ENCODE measurements at places on chromosomes 12 and 14.
A peak's percentile ranks its signal among the peaks of the same experiment; 100 is the strongest.

DNA sequence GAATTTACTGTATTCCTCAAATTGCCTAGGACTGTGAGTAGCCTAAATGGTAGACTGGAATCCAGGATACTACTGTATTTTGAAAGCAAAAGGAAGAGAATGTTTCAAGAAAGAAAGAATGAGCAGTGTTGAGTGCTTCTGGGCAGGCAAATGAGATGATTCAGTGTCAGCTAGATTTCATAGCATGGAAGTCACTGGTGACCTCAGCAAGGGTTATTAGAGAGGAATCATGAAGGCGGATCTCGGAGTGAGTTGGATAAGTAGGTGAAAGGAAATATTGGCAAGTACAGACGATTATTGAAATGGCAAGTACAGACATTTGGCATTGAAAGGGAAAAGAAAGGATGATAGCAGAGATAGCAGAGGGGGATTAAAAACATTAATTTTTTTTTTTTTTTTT is 27.1 kb downstream of the VRK1 start:
- DNase-seq = peak; percentile 5

DNA sequence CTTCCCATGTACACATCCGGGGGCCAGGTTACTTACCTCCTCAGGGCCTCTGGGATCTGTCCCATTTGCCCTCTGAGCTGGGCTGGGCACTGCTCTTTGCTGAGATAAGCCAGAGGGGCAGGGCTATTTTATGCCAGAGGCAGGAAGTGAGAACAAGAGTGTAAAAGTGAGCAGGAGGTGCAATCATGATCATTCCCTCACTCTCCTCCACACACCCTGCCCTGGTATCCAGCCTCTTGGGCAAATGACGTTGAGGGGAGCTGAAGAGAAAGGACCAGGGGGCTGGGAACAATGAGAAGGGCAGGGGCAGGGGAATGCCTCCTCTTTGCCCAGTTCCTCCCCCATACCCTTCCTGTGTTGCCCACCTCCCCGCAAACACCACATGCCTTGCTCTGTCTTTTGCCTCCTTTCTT is 4.2 kb downstream of the LPAR5 start:
- no peak for DNase-seq

DNA sequence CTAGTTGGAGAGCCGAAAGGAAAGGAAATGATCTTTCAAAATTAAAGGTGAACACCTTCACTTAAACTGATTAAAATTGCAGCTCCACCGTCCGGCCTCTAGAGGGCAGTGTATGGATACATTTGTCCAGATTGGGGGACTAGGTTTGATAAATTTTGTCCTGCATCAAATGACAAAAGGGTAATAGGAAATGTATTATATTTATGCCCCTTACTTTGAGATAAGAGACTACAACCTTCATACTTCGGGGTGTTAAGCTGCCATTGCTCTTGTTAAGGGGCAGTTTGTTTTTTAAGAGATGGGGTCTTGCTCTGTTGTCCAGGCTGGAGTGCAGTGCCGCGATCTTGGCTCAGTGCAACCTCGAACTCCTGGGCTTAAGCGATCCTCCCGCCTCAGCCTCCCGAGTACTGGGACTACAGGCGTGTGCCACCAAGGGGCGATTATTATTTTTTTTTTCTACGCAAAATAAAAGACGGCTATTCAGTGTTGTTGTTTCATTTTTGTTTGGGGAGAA is 818 bp upstream of the SUOX start:
- DNase-seq = peak; percentile 75

GRCh38 chr12:121326996-121327674 is 25.1 kb downstream of the ANAPC5 start:
- no peak for DNase-seq

DNA sequence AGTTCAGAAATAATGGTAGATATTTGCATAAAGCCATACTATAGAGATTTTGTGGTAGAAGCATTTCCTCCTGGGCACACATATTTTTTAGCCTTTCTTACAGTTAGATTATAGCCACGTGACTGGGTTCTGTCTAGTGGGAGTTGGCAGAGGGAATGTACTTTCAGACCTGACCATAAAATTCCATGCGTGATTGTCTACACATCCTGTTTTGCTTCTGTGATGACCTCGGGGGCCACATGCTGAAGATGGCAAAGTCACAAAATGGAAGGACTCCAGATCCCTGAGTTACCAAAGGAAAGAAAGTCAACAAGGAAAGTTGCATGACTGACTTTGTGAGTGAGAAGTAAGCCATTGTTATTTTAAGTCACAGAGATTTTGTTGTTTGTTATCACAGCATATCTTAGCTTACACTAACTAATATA is 14.6 kb upstream of the MIA2 start:
- DNase-seq = no peak

GRCh38 chr12:50241178-50241577 is 42.1 kb downstream of the LIMA1 start:
- DNase-seq = no peak

- DNase-seq = peak; percentile 52
Observed at GRCh38 chr12:82326905-82327503, 31.2 kb downstream of the CCDC59 start.

DNA sequence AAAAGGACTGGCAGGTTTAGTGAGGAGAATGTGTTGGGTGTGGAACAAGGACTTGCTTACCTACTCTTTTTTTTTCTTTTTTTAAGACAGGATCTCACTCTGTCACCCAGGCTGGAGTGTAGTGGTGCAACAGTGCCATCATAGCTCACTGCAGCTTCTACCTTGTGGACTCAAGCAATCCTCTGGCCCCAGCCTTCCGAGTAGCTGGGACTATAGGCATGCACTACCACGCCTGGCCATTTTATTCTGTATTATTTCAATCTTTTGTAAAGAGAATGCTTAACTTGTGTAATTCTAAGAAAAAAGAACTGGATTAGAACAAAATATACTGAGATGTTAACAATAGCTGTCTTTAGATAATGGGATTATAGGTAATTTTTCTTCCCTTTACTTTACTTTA is 1.9 kb upstream of the VRTN start:
- no peak for DNase-seq

GRCh38 chr12:111274777-111275176 is 94.1 kb downstream of the PHETA1 start:
- peak; percentile 58 for DNase-seq

DNA sequence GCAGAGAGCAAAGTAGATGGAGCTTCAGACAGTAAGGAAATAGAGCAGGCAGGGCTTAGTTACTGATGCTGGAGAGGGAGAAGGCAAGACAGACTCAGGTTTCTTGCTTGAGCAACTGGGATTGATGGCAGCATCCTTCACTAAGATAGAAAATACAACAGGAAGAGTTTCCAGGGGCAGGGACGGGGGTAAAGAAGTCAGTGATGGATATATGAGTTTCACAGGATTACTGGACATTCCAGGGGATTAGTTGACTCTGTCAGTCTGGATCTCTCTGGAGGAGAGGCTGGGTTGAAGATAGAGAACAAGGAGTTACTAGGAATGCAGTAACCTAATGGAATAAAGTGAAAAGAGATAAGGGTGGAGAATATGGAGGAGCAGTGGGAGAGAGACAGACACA is 74.5 kb upstream of the ATF1 start:
- DNase-seq = no peak

- peak; percentile 97 for DNase-seq
Observed at GRCh38 chr14:22388669-22389595, 200.1 kb downstream of the DAD1 start.

GRCh38 chr14:86799244-86799647 is 1193.7 kb downstream of the GALC start:
- DNase-seq = no peak

GRCh38 chr14:68564826-68565759 is 227.8 kb downstream of the ZFP36L1 start:
- DNase-seq = no peak

DNA sequence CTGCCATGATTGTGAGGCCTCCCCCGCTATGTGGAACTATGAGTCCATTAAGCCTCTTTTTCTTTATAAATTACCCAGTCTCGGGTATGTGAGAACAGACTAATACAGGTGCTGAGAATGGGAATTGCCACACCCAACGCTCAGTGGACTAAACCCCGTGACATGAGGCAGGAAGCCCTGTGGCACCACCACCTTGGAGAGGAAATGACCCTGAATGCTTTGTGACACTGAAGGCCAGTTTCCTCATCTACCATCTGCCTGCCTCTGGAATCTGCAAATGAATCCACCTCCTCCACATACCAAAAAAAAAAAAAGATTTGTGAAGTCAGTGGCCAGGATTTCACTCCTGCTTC is 41.6 kb downstream of the NT5DC3 start:
- no peak for DNase-seq

DNA sequence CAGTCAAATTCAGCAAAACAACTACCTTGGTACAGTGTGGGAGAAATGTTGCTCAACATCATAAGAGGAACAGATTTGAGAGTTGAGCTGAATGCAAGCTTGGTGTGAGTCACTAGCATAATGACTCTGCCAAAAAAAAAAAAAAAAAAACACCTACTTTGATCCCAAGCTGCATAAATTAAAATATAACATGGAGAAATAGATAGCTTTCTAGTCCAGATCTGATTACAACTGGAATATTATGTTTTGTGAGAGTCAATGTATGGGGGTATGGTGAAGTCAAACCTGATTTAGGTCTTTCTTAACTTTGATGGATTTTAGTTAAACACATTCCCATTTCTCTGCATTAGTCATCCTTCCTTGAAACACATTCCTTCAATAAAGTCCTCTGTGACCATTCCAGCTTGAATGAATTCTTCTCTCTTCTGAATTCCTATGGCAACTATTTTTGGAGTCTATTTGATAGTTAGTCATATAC is 188.1 kb downstream of the SLC5A8 start:
- DNase-seq = peak; percentile 93

GRCh38 chr12:50739611-50740010 is 24.3 kb upstream of the ATF1 start:
- DNase-seq = no peak

Measured in SK-MEL-5 (cell line).